ENCODE measurements at places on chromosomes 1 and 21. TPM values are rescaled to one million over a fixed set of nuclear protein-coding genes. Genes with fewer than 3 reads are reported as not detected.

Gene DNASE2B
- not detected for total RNA-seq

Gene OR2L8
- total RNA-seq, result 0.53 TPM

Gene GPR25
- not detected for total RNA-seq

Gene BCAR3
- 14.5 TPM for total RNA-seq

Gene GOLT1A
- total RNA-seq, result 2.1 TPM

Gene SFN
- 8.6 TPM for total RNA-seq

Gene SYT14
- total RNA-seq, result 2.4 TPM

Gene AKR7A3
- 0.53 TPM for total RNA-seq

Gene UBE2U
- not detected for total RNA-seq

Gene CHAF1B
- total RNA-seq, result 2.5 TPM

Gene TTLL7
- 58.5 TPM for total RNA-seq

Gene C1orf210
- total RNA-seq, result 0.90 TPM

Gene CD1B
- not detected for total RNA-seq

Gene TEX38
- not detected for total RNA-seq

Gene LIN28A
- total RNA-seq, result not detected

Gene SPATA21
- total RNA-seq, result not detected

Gene FYB2
- 0.90 TPM for total RNA-seq

Gene AQP10
- not detected for total RNA-seq

Data from urinary bladder (tissue), 4 donors.